ENCODE measurements at places on chromosomes 12 and 14.

- no peak for DNase-seq
These were observed 3.8 kb downstream of the MYF5 start for GRCh38 chr12:80720516-80720915.

- no peak for DNase-seq
These were observed 365.0 kb downstream of the CCER1 start for GRCh38 chr12:90589956-90590355.

- DNase-seq = no peak
These were observed 39.5 kb downstream of the DGLUCY start for GRCh38 chr14:91153360-91153759.

GRCh38 chr12:71602761-71603577 is 60.7 kb downstream of the ZFC3H1 start:
- DNase-seq = no peak

- peak; percentile 79 for DNase-seq
These were observed 169.9 kb upstream of the HIF1A start for GRCh38 chr14:61525293-61526011.

- DNase-seq = peak; percentile 32
These were observed 5.6 kb upstream of the GCH1 start for GRCh38 chr14:54908190-54908589.

DNA sequence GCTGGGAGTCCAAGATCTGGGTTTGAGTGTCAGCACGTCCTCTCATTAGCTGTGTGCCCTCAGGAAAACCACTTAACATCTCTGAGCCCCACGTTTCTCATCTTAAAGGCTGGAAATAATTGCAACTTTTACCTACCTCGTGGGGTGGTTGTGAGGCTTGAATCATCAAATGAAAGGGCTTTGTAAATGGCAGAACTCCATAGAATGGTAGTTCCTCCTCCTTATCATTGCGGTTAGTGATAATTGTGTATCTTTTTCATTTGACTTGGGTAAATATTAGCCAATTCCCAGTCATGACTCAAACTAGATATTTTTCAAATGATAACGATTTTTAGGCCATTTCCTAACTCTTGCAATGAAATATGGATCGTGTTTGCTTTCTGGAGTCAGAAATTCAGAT is 205.5 kb downstream of the CHST11 start:
- DNase-seq = no peak

GRCh38 chr12:31491841-31492598 is 98.9 kb downstream of the DENND5B start:
- no peak for DNase-seq

DNA sequence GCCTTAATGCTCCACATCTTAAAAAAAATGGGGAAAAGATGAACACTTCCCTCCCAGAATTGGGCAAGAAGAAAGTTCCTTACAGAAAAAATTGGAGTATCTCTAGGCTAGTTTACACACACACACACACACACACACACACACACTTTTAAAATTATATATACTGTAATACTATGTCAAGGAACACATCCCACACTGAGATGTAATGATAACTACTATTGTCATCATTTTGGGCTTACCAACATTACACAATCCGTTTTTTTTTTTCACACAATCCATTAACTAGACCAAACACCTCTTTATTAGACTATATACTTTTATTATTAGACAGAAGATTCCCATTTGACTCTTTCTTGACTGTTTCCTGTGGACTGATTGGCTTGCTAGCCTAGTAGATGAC is 2.5 kb downstream of the LTBR start:
- DNase-seq = no peak

DNA sequence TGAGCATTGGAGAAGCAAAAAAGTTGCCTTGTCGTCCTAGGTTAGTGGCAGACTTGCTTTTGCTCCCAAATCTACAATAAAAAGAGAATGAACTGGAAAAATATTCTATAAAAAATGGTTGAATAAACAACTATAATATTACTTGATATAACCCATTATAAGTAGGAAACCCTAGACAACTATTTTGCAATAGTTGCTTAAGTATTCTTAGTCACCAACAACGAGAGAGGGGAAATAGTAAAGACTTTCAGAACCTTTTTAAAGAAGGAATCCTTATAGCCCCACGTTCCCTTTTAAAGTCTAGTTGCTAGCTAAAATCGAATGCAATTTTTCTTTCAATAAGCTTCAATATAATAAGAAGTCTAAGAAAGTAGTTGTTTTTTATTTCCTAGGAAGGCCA is 17.5 kb downstream of the AQP6 start:
- no peak for DNase-seq

- no peak for DNase-seq
These were observed 148.0 kb downstream of the FUT8 start for GRCh38 chr14:65560340-65561027.

GRCh38 chr12:99393763-99394162 is 253.8 kb upstream of the GARIN6 start:
- no peak for DNase-seq

- no peak for DNase-seq
These were observed 404.4 kb upstream of the CCDC196 start for GRCh38 chr14:66081594-66082376.

DNA sequence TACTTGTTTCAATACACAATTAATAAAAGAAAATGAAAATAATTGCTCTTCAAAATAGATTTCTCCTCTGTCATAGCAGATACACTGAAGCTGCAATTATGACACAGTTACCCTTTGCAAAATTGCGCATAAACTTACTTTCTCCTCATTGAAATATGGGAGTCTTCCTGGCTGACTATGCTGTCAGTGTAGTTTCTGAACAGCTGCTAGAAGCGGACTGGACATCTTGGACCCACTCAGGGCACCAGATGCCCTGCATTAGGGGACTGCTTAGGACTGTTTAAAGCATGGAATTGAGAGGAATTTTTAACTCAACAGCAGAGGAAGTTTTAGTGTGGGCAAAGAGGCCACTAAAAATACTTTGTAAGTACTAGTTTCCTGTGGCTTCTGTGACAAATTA is 454.9 kb downstream of the ATP23 start:
- no peak for DNase-seq

- no peak for DNase-seq
These were observed 2.8 kb downstream of the TESPA1 start for GRCh38 chr12:54981796-54982195.

DNA sequence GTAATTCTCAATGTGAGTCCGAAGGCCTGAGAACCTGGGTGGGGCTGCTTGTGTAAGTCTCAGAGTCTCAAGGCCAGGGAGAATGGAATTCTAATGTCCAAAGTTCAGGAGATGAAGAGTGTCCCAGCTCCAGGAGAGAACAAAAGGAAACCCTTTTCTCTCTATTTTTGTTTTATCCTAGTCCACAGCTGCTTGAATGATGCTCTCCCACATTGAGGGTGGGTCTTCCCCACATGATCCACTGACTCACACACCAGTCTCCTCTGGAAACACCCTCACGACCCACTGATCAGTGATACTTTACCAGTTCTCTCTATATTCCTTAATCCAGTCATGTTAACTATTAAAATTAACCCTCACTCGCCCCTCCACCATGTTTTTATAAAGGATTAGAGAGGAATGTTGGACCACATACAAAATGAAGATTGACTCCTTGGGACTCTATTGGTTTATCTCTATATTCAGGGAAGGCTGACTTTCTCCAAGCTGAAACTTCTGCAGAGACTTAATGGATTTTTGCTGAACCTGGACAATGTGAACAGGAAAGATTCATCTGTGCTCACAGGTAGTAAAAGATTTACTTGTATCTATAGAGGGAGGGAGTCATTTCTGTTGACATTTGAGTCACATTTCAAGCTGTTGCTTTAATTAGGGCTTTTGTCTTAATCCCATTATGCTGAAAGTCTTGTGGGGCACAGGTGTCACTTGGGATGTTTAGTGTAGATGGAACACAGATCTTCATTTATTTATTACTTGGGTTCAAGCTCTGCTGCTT is 1061.0 kb upstream of the TMEM132C start:
- DNase-seq = no peak

- no peak for DNase-seq
These were observed 197.2 kb downstream of the SOX5 start for GRCh38 chr12:23752245-23752644.

DNA sequence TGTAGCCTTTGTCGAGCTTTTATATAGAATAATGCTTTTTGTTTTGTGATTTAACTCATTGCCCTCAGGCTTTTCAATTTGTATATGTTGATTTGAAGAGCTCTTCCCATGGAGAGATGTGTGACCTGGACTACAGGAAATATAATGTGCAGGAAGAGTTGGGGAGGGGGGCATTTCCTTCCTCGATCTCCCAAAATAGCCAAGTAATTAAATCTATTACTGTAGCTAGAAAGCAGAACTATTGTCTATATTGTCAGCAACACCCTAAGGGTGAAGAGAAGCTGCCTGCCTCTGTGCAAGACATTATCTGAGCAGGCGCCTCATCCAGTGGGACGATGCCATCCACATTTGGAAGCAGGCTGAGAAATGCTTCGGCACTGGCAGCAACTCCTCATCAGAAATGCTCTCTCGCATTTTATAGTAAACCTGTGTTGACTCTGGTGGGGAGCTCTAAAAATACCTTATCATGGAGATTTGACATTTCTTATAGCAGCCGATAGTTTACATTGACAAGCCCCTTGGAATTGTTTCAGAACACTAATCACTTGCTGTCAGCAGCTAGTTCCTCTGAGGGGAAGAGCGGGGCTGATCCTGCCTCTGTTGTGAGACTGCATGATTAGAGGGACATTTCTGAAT is 392.5 kb upstream of the RGS6 start:
- no peak for DNase-seq

- no peak for DNase-seq
These were observed 53.2 kb upstream of the CMKLR1 start for GRCh38 chr12:108392284-108392683.

- no peak for DNase-seq
These were observed 594.4 kb downstream of the FLRT2 start for GRCh38 chr14:86124328-86124727.
